EL (cell line): ENCODE measurements at places on chromosomes 3 and 15.

DNA sequence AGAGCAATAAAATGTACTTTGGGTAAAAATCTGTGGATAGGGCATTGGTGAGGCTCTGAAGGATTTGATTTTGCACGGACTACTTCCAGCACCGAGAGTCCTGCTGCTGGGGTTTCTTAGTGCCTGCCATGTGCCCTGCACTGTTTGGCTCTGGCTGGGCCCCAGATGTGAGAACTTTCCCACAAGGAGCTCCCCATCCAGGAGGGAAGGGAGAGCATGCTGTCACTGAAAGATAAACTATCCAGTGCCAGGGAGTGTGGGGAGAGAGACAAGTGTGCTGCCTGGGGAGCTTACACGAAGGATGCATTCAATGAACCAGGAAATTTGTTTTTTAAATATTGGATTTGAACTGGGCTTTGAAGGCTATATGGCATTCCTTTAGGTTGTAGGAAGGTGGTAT lies 30.2 kb downstream of the LPP start:
- DNase-seq = no peak

GRCh38 chr3:173304182-173304800 lies 93.3 kb upstream of the NLGN1 start:
- no peak for DNase-seq

DNA sequence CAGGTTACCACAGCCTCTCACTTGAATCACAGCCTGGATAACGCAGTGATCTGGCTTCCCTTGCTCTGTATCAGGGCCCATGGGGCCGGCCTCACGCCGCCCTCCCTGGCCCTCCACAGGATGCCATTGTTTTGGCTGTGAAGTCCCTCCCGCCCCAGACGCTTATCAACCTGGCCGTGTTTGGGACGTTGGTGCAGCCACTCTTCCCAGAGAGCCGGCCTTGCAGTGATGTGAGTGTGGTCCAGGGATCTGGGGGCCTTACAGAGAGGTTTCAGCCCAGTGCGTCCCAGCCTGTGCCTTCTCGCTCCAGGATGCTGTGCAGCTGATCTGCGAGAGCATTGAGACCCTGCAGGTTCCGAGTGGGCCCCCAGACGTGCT lies 6.6 kb downstream of the VWA5B2 start:
- DNase-seq = no peak

- peak; percentile 38 for DNase-seq
These were observed 41.7 kb downstream of the DAPK2 start for GRCh38 chr15:64004587-64004986.

GRCh38 chr15:49460411-49460941 lies 37.4 kb downstream of the FGF7 start:
- no peak for DNase-seq

DNA sequence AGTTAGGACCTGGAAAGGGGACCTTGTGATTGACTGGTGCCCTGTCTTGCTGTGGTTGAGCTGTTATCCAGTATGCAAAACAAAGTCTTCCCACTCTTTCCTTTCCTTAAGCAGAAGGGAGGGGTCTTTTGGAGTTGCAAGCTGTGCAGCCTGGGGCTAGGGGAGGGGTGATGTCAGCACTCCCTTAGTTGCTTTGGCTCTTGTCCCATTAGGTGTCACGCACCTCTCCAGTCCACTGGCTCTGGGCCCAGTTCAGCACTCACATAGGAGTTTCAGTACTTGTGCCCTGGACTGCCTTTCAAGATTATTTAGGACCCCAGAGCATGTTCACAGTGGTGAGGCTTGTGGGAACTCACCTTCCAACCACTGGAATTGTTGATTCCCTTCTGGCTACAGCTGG lies 238.5 kb downstream of the DOCK3 start:
- no peak for DNase-seq

DNA sequence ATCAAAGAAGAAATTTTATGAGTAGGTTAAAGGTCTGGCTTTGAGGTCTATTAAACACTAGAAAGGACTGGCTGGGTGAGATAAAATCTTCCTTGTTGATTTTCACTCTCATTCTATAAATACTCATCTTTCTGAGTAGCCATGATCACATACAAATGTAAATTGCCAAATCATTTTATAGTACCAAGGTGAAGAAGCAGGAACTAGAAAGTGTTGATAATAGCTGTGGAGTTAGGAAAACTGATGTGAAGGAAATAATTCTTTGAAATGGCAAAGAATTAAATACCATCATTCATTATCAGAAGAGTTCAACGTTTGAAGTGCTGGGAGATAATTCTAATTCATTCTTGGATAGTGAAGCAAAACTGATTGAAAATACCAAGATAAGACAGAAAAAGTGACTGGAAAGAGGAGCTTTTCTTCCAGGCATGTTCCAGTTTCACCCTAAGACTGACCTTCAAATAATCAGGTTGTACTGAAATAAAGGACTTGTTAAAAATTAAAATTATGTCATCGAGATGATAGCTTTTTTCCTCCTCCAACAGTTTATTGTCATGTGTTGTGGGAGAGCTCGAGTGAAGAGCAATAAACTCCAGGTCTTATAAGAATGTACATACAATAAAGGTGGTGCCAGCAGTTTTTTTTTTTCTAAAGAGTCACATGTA lies 17.4 kb downstream of the THBS1 start:
- DNase-seq = peak; percentile 29

DNA sequence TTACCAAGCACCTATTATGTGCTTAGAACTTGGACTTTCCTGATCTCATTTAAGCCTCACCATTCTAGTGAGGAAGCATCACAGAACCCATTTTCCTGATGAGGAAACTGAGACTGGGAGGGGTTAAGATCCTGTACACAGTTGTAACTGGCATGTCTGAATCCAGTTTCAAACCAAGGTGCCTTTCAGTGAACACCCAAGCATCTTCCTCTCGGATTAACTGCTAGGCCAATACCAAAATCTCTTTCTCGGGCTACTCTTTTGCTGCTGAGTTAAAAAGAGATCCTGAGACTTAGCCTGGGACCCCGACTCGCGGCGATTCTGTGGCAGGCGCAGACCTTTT lies 578 bp upstream of the CEMIP start:
- DNase-seq = no peak

- no peak for DNase-seq
These were observed 1025.5 kb upstream of the NR2F2 start for GRCh38 chr15:95304947-95305400.

DNA sequence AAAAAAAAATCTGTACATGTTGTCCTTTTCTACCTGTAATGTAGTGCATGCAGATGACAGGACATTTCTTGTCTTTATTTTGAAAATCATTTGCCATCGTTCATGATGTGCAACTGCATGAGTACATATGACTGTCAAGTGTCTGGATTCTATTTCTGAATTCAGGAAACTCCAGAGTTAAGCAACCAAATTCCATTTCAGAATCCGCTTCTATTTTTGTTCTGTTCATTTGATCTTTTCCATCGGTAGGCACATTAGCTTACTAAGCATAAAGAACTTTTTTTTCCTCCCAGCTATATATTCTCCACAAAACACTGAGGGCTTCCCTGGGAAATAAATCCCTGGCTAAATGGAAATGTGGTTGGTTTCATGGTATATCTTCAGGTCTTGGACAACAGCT lies 365.6 kb downstream of the PTPRG start:
- DNase-seq = peak; percentile 34

- DNase-seq = no peak
These were observed 203.4 kb downstream of the FOXP1 start for GRCh38 chr3:71380096-71380495.

DNA sequence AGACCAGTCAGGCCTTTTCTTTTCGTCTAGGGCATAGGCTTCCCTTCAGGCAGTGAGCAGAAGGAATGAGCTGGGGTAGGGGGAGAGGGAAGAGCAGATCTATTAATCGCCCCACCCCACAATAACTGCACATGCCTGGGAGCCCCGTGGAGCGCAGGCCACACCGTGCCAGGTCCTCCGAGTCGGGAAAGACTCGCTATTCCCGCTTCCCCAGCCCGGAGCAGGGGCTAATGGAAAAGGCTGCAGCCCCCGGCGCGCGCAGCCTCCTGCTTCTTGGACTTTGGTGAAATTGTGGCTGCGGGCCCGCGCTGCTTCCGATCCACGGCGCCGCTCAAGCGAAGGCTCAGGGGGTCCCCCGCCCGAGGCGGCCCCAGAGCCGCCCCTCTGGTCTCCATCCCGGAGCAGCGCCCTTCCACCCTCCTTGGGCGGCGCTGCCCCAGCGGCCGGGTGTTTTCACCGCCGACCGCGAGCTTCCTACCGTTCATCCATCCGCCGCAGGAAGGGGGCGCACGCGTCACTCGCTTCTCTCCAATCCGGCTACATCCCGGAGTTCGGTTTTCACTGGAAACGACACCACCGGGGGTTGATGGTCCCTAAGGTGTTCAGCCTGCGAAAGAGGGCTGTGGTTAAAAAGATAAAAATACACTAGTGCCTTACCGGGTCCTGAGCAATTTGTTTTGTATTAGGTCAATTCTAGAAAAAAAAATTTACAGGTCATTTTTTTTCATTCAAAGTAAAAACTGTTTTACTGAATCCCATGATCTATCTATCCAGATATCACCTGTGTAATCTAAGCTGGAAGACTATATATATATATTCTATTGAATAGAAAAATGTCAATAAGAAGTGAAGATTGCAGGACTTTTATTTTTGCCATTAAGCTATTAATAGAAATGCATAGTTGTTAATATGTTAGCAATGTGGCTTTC lies 4.4 kb upstream of the SYNM start:
- peak; percentile 71 for DNase-seq

DNA sequence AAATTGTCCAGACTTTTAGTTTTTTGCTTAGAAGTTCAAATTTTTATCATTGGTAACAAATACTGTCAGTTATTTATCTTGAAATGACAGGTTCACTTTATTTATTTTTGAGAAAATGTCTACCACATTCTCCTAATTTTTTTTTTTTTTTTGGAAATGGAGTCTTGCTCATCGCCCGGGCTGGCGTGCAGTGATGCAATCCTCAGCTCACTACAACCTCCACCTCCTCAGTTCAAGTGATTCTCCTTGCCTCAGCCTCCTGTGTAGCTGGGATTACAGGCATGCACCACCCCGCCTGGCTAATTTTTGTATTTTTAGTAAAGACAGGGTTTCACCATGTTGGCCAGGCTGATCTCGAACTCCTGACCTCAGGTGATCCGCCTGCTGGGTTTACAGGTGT lies 16.1 kb upstream of the EBLN2 start:
- no peak for DNase-seq

- peak; percentile 42 for DNase-seq
These were observed 476.4 kb upstream of the KCNMB2 start for GRCh38 chr3:178059836-178060235.

DNA sequence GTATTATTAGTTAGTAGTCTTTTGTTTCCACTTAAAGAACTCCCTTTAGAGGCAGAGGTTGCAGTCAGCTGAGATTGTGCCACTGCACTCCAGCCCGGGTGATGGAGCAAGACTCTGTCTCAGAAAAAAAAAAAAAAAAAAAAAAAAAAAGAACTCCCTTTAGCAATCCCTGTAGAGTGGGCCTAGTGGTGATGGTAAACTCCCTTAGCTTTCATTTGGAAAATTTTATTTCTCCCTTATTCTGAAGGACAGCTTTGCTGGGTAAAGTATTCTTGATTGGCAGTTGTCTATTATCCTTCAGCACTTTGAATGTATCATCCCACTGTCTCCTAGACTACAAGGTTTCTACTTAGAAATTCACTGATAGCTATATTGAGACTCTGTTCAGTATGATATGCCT lies 46.0 kb downstream of the RPL39L start:
- DNase-seq = no peak

- DNase-seq = no peak
These were observed 34.7 kb upstream of the RBP1 start for GRCh38 chr3:139574026-139574947.

- DNase-seq = no peak
These were observed 221.5 kb downstream of the ZIC4 start for GRCh38 chr3:147184794-147185193.

DNA sequence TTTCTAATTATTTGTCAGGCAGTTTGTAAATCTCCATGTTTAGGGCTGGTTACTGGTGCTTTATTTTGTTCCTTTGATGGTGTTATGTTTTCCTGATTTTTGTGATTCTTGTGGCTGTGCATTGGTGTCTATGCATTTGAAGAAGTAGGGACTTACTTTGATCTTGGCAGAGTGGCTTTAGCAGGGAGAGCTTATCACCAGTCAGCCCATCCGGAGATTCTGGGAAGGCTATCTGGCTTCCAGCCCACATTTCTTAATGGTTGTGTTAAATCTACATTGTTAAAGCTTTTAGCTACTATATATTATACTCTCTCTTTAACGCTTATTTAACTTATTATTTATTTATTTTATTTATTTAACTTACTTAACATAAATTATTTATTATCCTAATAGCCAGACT lies 35.1 kb downstream of the FBXL2 start:
- no peak for DNase-seq

DNA sequence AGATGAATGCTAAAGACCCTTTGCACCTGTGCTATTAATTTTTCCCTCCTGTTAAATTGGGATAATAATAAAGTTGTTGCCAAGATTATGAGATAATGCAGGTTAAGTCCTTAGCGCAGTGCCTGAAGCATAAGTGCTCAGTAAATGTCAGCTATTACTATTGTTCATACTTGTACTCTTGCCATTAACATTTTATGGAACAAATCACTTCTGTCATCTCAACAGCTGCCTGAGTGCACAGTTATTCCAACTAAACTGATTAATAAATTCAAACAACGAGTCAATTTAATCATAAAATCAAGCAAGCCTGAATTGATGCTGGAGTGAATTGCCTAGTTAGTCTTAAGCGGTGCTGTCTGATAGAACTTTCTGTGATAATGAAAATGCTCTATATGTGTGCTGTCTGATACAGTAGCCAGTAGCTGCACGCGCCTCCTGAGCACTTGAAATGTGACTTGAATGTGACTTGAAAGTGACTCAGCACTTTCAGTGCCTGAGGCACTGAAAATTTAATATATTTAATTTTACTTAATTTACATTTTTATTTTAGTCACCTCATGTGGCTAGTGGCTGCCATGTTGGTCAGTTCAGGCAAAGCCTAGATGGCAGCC lies 198.7 kb upstream of the PFN2 start:
- DNase-seq = no peak

DNA sequence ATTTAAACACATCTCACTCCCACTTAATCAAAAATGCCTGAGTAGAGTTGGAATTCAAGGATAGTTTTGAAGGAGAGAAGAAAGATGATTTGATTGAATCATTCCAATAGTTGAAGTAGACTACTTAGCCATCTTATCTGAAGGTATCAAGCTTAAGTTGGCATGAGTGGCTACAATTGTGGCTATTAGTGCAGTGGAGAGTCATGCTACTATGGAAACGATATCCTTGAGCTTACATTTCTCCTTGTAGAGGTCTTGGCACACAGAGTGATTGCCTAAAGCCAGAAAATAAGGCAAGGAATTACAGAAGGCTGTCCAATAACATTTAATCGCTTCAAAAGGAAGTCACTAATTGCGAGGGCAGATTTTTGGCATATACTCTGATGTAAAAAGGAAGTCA lies 1022.7 kb downstream of the IGSF11 start:
- no peak for DNase-seq

GRCh38 chr3:37824090-37824953 lies 37.4 kb upstream of the CTDSPL start:
- DNase-seq = no peak

DNA sequence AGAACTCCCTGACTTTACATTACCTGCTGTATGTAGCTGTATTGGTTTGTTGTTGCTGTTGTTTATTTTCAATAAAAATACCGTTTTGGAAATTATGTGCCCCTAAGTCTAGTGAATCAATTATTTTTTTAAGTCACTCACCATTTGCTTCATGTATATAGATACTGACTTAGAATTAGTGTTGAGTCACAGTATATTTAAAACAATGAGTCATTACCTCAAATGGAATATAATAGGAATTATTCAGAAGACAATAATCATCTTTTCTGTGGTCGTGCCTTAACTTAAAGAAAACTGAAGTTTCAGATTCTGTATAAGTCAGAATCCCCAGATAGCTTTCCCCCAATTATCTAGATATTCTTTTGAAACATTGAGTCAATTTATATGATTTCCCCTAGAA lies 21.0 kb upstream of the ALDH1A2 start:
- peak; percentile 32 for DNase-seq

- DNase-seq = no peak
These were observed 140.4 kb downstream of the FBN1 start for GRCh38 chr15:48505067-48505466.
